ENCODE measurements at places on chromosomes 5 and 9.

- DNase-seq = no peak
Observed at GRCh38 chr9:99352826-99353225, 130.7 kb downstream of the SEC61B start.

DNA sequence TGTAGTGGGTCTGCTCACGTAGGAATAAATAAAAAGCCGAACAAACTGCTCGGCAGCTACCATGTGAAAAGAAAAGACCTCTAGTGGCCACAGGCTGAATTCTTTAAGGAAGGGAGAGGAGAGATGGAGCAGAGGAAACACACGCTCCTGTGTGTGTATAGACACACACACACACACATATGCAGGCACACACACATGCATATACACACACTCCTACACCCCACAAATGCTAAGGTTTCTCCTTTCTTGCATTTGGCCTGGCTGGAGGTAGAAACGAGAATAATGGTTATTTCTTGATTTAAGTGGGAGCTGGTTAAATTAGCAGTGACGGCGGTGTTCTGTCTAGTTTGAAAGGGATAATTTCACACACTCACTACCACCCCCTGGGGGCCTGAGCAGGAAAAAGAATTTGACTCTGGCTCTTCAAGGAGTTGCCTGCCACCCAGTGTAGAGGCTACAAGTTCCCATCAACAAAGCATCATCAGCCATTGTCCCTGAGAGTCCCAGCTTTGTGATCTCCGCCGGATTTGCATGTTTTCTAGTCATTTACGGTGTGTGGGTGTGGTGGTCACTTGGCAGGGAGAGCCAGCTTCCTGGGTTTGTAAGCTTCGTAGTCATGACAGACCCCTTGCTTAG, at the start of gene INSYN2B:
Gene INSYN2B, minus strand, starts transcription at position 78 of the 636 bp plus-strand sequence. CDS start 96,597 bp downstream, outside the sequence.
- DNase-seq = peak; percentile 87

- DNase-seq = no peak
Observed at GRCh38 chr9:114308361-114308950, 14.4 kb upstream of the ORM1 start.

- no peak for DNase-seq
Observed at GRCh38 chr9:22009506-22009867, 382 bp upstream of the CDKN2B start.

GRCh38 chr5:119304439-119305211, 51.2 kb upstream of the TNFAIP8 start:
- no peak for DNase-seq

DNA sequence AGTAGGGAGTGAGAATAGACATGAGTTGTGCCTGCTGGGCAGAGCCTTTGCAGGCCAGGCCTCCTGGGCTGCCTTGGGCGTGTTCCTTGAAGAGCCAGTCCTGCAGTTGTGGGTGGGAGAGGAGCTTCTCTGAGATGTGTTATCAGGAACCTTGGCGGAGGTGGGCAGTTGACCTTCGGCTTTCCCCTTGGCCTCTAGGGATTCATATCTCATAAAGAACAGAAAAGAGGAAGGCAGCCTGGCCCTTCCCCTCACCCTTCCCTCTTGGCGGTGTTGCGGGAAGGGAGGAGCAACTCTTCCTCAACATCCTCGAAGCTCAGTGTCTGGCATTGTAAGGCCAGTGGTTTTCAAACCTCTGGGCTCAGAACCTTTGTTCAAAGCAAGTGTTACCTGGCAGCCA, 59.2 kb downstream of the DAPK1 start:
- no peak for DNase-seq

DNA sequence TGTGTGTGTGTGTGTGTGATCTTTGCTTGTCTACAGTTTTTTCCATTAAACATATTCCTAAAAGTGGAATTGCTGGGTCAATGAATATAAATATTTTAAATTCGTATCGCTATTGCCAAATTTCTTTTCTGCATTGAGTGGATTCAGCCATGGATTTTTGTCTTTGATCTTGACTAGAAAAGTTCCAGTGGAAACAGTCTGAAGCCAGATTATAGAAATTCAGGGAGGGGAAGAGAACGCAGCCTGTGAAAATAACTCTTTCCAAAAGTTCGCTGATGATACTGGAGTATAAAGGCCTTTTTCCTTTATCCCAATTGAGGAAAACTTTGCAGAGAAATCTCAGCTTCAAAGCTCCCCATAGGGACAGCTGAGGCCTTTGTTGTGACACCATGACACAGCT, 292.3 kb upstream of the CD180 start:
- no peak for DNase-seq

DNA sequence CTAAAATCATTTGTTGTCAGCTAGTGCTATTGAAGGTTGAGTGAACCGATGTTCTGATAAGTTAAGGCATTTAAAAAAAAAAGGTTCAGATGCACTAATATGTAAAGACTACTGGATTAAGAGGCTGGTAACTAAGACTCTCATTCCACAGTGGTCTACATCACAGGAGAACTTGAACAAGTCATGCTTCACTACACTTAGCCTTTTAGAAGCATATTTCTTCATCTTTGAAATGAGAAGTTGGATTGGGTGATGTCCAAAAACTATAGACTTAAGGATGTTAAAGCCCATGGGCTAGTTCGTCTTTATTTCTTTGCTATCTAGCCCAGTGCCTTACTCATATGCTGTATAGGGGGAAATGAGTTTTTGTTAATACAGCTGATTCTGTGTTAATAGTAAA, 107.2 kb downstream of the NDUFS4 start:
- no peak for DNase-seq

- DNase-seq = no peak
Observed at GRCh38 chr9:123356851-123357742, 1.1 kb downstream of the CRB2 start.

DNA sequence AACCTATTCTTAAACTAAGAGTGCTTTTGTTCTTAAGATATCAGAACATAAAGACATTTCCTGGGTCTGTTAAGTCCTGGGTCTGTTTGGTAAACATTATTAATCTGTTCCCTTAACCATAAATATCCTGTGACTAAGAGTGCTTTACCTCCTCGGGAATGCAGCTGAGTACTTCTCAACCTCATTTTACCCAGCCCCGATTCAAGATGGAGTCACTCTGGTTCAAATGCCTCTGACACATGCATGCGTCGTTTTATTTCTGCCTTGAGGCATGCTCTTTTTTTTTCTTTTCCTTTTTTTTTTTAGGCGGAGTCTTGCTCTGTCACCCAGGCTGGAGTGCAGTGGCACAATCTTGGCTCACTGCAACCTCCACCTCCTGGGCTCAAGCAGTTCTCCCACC, 39.8 kb upstream of the FBXL17 start:
- DNase-seq = no peak

GRCh38 chr5:38202741-38203140, 55.6 kb upstream of the EGFLAM start:
- no peak for DNase-seq

DNA sequence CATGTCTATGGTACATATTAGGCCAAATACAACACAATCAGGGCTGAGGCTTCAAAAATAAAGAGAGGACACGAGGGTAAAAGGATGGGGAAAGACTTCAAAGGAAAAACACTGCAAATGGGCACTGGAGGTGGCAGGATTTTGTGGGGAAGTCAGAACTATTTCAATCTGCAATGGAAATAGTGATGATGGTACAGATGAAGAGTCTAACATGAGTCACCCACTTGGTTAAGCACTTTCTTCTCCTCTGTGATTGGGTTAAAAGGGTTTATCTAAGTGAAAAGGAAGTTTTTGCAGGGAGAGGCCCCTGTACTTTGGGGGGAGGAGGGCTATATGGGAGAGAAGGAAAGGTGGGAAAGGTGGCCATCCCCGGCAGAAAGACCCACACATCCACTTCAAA, 4.5 kb upstream of the SH3GL2 start:
- no peak for DNase-seq

GRCh38 chr9:12859704-12860251, 85.0 kb downstream of the LURAP1L start:
- peak; percentile 68 for DNase-seq

GRCh38 chr9:89807682-89808075, 202.9 kb downstream of the GADD45G start:
- DNase-seq = no peak

All from NCI-H748 treated with DMSO at 0.1 percent for 48 hours (cell line).